T follicular helper cell (primary cell): ENCODE measurements at places on chromosomes 2 and 18.
A peak's percentile ranks its signal among the peaks of the same experiment; 100 is the strongest.

- DNase-seq = no peak
Measured at GRCh38 chr18:64791236-64791635, 642.3 kb upstream of the LINC00305 start.

- DNase-seq = no peak
Measured at GRCh38 chr2:157327200-157327599, 1.6 kb upstream of the ERMN start.

DNA sequence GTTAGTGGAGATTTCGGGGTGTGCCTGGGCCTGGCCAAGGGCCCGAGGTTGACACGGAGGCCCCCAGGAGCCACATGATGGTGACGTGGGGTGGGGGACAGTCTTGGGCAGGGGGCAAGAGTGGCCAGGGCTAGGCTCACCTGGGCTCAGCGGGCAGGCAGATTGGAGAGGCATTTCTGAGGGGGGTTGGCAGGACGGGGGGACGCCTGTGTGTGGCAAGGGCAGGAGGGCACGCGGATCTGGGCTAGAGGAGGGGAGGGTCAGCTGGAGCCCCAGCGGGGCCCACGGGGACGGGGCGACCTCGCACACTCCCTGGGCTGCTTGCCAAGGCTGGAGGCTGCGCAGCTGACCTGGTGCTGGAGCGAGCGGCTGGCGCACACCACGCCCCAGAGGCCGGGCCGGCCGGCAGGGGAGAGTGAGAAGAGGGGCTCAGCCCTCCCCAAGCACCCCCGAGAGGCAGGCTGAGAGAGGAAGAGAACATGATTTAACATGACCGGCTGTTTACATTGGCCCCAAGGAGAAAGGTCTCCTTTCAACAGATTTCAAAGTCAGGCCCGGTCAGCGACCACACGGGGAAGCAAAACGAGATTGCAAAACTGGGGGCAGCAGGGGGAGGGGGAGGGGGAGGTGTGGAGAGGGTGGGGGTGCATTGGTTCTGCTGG is 38.0 kb upstream of the SNED1 start:
- DNase-seq = no peak

GRCh38 chr18:8794934-8795280 is 89.6 kb downstream of the MTCL1 start:
- DNase-seq = no peak

- no peak for DNase-seq
Measured at GRCh38 chr18:11274144-11274794, 124.9 kb upstream of the PIEZO2 start.

GRCh38 chr18:40534723-40535122 is 1420.3 kb upstream of the PIK3C3 start:
- no peak for DNase-seq

- no peak for DNase-seq
Measured at GRCh38 chr2:110180036-110180435, 24.8 kb downstream of the NPHP1 start.

GRCh38 chr2:160482673-160483072 is 10.9 kb downstream of the RBMS1 start:
- no peak for DNase-seq

GRCh38 chr2:152042636-152043615 is 55.9 kb downstream of the CACNB4 start:
- no peak for DNase-seq

GRCh38 chr18:35458677-35459441 is 38.9 kb downstream of the INO80C start:
- no peak for DNase-seq

GRCh38 chr2:224948859-224949258 is 93.4 kb downstream of the DOCK10 start:
- no peak for DNase-seq

DNA sequence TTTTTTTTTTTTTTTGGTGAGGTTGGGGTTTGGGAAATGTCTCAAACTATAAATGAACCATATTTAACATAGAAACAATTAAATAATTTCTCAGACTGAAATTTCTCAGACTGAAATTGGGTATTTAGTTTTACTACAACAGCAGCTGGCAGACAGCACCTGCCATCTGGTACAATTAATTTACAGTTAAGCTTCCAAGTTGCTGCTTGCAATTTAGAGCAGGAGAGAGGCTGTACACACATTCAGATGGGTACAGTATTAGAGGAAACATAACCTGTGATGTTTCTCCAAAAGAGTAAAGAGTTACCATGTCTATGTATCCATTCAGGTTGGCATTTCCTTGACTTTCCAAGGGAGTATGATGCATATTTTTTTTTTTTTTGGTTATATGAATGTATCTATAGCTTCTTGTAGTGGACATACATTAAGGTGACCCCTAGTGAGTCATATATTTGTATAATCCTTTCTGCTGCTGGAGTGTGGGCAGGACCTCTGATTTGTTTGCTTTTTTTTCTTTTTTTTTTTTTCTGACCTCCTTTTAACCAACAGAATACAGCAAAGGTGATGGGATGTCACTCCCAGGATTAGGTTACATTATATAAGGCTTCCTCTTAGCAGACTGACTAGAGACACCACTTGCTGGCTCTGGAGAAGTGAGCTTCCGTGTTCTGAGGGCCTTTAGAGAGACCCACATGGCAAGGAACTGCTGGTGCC is 201.7 kb downstream of the PTH2R start:
- DNase-seq = no peak

DNA sequence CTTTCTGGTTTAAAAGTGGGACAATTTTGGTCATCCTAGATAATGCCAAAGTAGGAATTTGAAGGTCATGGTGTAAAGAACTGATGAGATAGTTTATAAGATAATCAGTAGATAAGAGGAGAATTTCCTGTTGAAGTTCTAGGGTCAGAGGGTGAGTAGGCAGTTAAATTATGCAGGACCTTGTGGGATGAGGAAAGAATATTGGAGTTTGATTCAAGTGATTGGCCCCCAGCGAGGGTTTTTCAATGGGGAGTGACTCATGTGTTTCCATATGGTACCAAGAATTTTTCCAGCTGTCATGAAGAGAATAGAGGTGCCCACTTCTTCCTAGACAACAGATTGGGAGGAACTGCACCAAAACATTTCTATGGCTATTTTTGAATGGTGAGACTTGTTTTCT is 940.2 kb upstream of the ZEB2 start:
- no peak for DNase-seq

DNA sequence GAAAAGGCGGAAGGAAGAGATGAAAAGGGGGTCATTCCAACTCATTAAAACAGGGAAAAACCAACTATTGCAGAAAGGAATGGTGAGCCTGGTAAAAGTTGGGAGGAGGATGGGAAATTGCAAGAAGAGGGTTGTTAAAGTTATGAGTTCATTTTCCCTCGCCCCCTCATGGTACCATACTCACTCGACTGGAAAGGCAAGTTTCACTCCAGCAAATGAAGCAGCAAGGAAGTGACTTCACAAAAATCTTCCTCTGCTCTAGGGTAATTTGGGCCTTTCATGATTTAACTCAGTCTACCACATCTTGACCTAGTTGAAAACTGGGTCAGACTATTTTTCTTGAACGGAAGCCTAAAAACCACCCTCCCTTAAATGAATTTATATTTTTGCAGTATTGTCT is 22.8 kb upstream of the DAW1 start:
- no peak for DNase-seq

DNA sequence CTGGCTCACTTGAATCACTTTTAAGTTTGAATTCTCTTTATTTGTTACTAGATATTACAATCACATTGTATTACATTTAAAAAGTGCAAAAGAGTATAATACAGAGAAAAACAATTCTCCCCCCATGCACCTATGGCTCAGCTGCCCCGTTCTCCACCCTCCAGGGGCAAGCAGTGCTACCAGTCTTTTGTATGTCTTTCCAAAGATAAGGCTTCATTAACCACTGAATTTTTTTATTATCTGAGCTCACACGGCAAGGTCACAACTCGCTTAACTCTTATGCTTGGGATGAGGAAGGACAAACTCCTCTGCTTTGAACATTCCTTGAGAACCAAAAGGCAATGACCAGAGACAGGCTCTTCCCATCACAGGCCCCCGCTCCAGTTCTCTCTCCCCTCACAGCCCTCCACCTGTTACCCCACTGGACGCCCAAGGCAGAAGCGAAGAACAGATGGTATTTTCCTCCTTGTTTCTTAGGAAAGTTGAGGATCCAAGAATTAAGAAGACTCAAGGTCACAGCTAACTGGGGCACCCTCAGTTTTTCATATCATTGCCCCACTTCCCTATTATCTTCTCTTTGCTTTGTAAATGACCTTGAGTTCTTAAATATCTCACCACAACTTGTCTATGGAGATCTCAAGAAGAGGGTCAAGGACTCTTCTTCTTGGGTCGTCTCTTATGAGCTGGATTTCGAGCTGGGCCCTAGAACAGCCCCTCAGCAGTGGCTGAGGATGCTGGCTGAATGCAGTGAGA is 30.1 kb downstream of the SH2D6 start:
- DNase-seq = no peak

GRCh38 chr2:128452536-128453530 is 134.2 kb upstream of the HS6ST1 start:
- DNase-seq = no peak

GRCh38 chr2:60602828-60603532 is 49.5 kb upstream of the BCL11A start:
- DNase-seq = no peak

- no peak for DNase-seq
Measured at GRCh38 chr2:232869138-232870017, 686 bp upstream of the SNORC start.

GRCh38 chr2:60555066-60555782 is 1.8 kb upstream of the BCL11A start:
- peak; percentile 44 for DNase-seq

GRCh38 chr2:7997279-7997678 is 684.6 kb upstream of the ID2 start:
- DNase-seq = no peak

DNA sequence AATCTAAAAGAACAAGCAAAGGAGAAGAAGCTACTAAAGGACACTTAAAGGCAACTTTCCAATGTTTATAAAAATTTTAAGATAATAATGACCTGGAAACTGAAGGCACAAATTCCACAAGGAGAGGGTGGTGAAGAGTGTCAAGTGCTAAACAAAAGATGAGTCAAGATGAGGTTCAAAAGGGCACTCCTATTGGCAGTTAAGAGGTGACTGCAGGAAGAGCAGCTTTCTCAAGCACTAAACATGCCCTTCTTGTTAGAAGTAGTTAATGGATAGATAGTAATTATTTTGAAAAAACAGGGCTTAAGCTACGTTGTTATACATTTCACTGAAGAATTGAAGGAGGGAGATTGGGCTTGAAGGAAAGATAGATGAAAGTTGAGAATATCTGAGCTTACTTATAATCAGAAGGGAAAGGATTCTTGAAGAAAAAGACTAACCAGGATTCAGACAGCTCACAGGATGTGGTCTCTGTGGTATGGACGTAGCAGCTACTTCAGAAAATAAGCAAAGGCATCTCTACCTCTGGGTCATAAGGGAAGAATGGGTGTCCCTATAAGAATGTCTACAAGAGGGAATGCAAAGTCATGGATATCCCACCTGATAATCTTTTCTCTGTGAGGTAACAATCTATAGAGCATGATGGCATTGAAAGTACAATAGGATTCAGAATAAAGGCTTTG is 454.7 kb upstream of the SLC39A10 start:
- DNase-seq = no peak

DNA sequence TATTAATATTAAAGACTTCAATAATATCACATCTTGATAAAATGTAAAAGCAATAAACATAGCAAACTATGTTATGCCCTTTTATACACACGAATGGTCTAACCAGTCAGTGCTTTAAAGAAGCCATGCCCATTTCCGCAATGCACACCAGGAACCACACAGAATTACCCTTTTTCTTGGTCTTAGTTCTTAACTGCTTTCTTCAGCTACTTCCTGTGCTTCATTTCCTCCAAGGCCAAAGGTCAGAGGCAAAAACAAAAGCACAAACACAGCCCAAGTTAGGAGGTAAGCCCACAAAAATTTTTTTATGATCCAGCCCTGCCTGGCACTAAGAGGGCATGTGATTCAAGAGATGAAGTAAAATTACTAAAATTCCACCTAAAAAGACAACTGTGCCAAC is 267.2 kb downstream of the FBXO15 start:
- no peak for DNase-seq
